COR-L47 (cell line): ENCODE measurements at places on chromosomes 5 and 9.

DNA sequence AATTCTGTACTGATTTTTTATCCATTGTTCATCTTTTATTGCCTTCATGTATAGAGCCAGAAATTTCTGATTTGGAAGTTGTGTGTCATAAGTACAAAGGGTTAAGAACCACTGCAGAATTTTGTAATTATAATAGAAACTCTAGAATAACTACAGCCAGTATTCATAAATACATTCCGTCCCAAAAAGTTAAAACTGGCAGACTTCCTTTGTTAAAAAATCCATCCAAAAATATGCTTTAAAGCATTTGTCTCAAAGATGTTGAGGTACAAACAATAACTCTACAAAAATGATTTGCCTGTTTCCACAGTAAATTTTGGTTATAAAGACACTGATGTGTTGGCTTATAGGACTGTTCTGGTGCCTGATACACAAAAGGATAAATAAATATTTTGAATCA is 436.6 kb downstream of the DTWD2 start:
- DNase-seq, result no peak

DNA sequence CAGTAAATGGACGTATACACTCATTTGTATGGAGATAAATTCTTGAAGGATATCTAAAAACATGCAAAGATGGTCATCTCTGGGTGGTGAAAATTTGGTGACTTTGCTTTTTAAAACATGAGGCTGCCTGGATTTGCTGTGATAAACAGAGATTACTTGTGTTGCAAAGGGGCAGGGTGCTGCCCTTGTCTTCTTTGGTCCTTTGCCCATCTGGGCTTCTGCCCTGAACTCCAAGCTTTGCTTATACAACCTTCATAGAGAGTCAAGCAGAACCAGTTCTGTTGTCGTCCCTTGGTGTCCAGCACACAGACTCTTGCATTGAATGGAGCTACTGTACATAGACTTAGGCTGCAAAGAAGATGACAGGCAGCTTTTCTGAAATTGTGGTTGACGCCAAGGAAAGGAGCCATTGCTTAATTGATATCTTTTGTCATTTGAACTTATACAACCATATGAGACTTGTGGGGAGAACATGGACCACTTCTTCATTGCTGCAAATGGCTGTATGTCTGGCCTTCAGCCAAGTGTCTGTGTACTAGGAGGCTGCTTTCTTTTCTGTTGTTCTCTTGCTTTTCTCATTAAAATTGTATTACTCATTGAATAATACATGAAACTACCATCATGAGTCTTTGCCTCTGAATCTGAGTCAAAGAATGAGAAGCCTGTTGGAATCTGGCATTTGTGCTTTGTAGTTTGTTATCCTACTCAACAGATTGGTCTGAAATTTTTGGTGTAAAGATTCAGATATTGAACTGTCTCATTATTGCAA is 152.5 kb downstream of the DMRT2 start:
- no peak for DNase-seq

DNA sequence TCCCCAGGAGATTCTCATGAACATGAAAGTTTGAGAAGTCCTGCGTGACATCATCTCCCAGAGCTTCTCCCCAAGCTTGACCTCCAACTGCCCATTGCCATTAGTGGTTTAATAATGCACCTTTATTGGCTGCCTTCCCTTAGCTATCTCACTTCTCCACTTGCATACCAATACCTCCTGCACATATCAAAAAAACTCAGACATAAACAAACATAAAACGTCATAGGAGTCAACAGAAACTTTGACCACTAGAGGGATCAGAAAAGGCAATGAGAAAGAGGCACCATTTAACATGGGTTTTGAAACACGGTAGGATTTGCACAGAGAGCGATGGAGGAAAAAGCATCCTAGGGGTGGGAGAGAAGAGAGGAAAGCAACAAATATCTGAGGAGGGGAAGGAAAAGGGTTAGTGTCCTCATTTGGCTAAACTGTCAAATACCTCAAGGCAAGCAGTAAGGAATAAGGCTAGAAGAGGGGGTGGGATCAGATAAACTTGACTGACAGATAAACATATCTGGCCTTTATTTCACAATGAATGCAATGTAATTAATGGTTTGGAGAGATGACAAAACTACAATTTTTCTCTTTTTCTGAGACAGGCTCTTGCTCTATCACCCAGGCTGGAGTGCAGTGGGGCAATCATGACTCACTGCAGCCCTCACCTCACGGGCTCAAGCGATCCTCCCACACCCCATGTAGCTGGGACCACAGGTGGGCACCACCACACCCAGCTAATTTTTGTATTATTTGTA is 27.0 kb downstream of the GNAQ start:
- no peak for DNase-seq

DNA sequence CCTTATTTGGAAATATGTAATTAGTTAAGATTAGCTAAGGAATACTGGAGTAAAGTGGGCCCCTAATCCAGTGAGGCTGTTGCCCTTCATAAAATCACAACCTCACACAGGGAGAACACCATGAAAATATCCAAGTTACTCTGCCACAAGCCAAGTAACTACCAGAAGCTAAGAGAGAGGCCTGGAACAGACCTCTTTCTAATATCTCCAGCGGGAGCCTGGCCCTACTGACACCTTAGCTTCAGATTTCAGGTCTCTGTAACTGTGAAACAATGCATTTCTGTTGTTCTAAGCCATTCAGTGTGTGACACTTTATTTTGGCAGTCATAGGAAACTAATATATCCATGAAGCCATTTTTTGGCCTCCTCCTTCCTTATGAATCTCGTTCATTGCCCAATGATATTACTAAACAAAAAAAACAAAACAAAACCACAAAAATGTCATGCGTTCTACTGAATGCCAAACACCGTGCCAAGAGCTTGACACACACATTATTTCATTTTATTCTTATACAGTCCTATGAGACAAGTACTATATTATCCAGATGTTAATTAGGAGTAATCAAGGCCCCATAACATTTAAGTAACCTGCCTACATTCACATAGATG is 699.0 kb downstream of the MAT2B start:
- no peak for DNase-seq

GRCh38 chr5:99187611-99188010 is 258.8 kb upstream of the CHD1 start:
- DNase-seq, result no peak

- no peak for DNase-seq
Measured at GRCh38 chr5:98432378-98432777, 341.1 kb upstream of the RGMB start.
